Naive thymus-derived CD8-positive, alpha-beta T cell (primary cell): ENCODE measurements at places on chromosomes 7 and 10.

GRCh38 chr10:128130051-128130450 lies 3.8 kb upstream of the MKI67 start:
- DNase-seq, result no peak

- no peak for DNase-seq
Observed at GRCh38 chr10:28774051-28774995, 97.0 kb downstream of the BAMBI start.

GRCh38 chr10:45000752-45001380 lies at the start of gene ZNF22:
TSS of gene ZNF22 (plus strand) at chr10:45000923. CDS start at chr10:45003369, 2,446 bp downstream.
- DNase-seq, result peak; percentile 75

GRCh38 chr7:42274053-42274452 lies 37.0 kb upstream of the GLI3 start:
- no peak for DNase-seq

- peak; percentile 4 for DNase-seq
Observed at GRCh38 chr10:99870123-99870730, 87.8 kb downstream of the ABCC2 start.

DNA sequence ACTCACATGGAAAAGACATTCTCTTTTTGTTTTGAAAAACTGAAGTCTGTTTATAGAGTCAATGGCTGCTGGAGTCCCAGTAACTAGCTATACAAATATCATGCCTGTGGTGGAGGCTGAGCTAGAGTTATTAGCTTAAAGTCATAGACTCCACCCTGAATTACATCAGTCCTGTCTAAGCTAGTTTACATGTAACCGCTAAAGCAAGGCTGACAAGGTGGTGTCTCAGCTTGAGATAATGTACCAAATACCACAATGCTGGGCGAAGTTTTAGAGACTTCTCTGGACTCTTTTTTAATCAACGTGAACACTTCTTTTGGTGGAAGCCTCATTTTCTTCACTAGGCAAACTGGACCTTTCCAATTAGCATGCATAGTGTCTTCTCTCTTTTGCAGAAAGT lies 219.4 kb downstream of the ANK3 start:
- DNase-seq, result no peak

DNA sequence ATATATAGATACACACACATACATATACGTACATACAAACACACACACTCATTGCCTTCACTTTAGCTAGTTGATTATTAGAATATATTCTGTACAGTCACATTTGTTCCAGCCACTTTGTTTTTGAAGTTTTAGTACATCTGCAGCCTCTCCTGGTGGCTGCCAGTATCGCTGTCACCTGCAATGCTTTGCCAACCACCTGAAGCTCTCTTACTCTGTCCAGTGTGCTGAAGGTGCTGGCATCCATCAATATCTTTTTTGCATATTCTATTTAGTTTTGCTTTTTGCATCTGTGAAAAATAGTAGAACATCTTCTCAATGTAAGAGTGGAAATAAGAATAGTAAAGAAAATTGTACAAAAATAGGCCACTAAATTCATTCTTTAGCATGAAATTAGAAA lies 388.6 kb downstream of the EXOC4 start:
- DNase-seq, result no peak

DNA sequence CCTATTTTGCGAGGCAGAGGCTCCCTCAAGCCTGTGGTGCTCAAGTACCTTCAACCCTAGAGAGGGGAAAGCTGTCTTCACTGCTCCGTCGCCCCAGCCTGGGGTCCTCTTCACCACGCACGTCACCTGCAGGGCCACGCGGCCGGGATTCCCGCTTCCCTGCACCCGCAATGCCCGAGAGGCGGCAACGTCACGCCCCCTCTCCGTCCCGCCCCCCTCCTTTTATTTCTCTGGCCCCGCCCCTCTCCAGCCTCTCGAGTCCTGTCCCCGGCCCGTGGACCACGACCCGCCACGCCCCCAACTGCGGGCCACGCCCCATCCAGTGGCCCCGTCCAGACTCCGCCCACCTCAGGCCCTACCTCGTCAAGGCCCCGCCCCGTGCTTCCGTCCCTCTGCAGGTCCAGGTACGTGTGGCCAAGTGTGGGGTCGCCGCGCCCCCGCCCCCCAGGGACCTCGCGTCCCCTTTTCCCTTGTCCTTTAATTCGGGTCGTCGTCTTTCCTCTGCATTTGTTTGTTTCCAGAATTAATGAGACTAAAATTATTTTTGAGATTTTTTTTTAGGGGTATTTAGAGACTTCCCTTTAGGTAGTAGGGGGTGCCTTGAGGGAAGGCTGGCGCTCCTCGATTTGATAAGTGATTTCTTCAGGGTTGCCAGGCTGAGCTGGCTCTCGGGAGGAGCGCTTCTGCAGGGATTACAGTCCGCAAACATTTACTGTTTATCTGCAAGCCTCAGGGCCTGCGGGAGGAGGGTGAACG lies 69.8 kb upstream of the BAIAP2L1 start:
- no peak for DNase-seq

- DNase-seq, result no peak
Observed at GRCh38 chr10:84890706-84891105, 562.3 kb downstream of the CCSER2 start.
